ENCODE measurements at places on chromosomes 12 and 14. TPM values are rescaled to one million over a fixed set of nuclear protein-coding genes. Genes with fewer than 3 reads are reported as not detected.

Gene FAIM2
- polyA plus RNA-seq: 37.4 TPM

Gene FGF6
- polyA plus RNA-seq: not detected

Gene RHOJ
- 9.6 TPM for polyA plus RNA-seq

Gene C12orf54
- not detected for polyA plus RNA-seq

Gene JDP2
- 39.2 TPM for polyA plus RNA-seq

Gene PGF
- 4.3 TPM for polyA plus RNA-seq

Gene C12orf50
- not detected for polyA plus RNA-seq

Gene CDKN3
- polyA plus RNA-seq: 10.4 TPM

Gene POLR3B
- 3.4 TPM for polyA plus RNA-seq

Gene KCNA5
- polyA plus RNA-seq: 77.6 TPM

Gene TAC3
- polyA plus RNA-seq: not detected

Gene STAC3
- polyA plus RNA-seq: 1.2 TPM

- peak; percentile 75 for DNase-seq
Measured at GRCh38 chr12:113070117-113070906, 13.8 kb downstream of the DTX1 start.

GRCh38 chr12:123264642-123265041, 7.0 kb downstream of the CDK2AP1 start:
- no peak for DNase-seq

GRCh38 chr14:34785223-34786006, 71.0 kb upstream of the CFL2 start:
- no peak for DNase-seq

- no peak for DNase-seq
Measured at GRCh38 chr14:64026600-64026999, 173.8 kb downstream of the SYNE2 start.

DNA sequence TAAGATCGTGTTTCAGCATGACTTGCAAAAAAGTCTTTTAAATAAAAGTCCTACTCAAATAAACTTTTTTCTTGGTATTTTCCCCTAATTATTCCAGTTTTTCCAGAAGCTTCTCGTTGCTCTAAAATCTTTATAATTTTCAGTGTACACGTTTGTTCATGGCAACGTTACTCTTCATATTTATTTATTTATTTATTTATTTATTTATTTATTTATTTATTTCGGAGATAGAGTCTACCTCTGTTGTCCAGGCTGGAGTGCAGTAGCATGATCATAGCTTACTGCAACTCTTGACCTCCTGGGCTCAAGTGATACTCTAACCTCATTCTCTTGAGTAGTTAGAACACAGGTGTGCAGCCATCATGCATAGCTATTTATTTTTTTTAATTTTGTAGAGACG, 438.3 kb upstream of the MDGA2 start:
- no peak for DNase-seq

GRCh38 chr12:100793182-100793581, 1.4 kb upstream of the ANO4 start:
- no peak for DNase-seq

GRCh38 chr12:104750061-104750460, 208.0 kb downstream of the SLC41A2 start:
- DNase-seq: no peak

DNA sequence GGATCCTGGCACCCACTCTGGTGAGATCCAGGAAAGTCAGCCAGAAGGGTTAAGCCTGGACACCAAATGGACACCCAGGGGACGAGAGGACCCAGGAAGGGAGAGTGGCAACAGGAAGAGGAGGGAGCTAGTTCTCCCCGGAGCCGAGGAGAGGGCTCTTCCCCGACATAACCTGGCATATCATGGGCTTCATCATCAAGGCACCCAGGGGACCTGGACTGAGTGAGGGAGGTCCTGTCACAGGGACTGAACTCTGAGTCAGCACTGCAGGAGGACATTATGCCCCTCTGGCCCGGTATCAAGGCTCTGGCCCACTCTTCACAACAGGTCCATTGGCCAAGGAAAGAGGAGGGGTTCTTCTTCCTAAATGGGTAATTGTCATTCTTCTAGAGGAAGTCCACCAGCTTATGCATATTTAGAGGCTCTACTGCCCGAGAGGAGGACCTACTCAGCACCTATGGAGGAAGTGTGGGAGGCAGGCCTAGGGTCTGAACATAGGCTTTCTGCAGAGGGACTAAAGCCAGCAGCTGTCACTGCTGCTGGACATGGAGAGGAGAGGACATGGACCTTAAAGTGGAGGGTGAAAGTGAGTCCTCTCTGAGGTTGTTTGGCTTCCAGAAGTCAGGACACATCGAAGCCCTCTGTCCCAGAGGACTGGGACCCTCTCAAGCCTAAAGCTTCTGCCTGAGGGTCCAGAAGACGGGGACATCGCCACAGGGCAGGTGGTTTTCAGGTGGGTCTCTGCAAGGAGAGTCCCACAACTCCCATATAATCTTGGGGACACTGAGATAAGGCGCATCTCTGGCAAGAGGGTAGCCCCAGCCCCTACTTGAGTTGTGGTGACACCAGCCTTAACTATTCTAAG, 18.6 kb downstream of the ISCA2 start:
- DNase-seq: no peak

DNA sequence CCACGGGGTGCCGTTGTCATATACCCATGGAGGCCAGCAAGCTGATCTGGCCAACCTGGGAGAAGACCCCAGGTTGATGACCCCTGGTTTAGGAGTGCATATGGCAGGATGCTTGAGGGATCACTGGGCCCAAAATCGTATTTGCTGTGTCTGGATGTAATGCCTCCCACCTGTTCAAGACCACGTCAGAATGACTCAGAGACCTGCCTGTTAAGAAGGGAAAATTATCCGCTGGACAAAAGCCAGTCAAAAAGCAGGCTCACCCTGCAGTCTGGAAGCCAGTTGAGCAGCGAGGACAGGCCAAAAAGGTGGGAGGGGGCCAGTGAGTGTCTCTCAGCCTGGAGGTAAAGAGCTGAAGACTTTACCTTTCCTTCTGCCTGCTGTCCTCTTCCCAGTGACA, 449.2 kb downstream of the DPF3 start:
- no peak for DNase-seq

DNA sequence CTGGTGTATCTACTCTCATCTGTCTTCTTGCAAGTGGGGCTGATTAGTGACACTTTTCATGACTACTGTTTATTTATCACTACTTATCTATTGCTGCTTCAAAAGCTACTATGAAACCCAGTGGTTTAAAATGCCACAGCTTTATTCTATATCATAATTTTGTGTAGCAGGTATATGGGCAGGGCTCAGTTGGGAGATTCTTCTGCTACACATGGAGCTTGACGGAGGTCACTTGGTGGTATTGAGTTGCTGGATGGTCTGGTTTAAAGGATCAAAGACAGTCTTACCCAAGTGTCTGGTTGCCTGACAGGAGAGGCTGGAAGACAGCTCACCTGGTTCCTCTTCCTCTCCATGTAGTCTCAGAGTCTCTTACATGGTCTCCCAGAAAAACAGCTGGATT, 222.7 kb downstream of the TMEM132D start:
- DNase-seq: no peak

- DNase-seq: no peak
Measured at GRCh38 chr12:49201595-49202295, 12.9 kb upstream of the TUBA1A start.

DNA sequence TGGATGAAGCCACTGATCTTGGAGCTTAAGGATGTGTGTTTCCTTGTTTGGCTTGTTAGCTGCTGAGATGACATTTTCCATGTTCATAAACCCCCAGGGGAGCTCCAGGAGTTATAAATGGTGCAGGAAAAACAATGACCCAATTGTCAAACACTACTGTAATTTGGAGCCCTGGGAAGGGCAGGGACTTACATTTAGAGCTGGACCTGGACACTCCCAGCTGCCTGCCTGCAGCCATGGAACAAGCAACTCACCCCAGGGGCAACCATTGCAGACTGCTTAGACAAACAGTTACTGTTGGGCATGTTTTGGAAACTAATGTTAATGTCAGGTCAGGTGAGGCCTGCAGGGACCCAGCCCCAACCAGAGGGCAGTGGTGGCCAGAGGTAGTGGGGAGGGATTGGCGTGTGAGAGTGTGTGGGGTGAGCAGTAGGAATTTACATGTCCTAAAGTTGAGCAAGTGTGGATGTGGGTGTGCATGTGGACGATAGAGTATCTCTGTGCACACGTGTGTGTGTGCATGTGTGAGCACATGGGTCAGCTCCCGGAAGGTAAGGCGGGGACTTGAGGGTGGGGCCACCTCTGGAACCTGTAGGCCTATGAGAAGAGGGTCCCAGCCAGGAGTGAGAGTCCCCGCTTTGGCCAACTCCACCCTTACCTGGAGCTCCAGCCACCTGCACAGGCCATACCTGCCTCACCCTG, 86.4 kb upstream of the NOS1 start:
- DNase-seq: no peak

DNA sequence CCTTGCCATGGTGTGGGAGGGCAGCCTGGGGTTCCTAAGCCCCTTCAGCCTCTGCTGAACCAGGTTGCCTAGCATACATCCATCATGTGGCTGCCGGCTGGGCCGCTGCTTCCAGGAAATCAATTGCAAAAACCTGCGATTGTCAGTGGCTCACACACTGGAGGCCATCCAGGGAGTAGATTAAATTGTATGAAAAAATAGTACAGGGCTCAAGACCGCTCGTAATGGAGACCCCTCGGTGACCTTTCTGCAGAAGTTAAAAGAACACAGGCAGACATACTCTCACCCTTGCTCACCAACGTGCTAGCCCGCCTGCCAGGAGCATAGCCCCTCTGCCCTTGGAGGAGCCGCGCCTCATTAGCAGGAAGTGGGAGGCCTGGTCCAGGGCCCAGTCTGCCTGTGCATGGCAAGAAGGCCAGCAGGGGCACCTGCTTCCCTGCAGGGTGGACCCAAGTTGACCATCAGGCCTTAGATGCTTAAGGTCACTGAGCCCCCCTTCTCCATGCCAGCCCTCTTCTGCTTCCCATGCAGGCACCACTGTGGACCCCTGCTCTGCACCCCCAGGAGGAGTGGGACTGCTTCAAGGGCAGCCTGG, 31.4 kb upstream of the CIPC start:
- no peak for DNase-seq

DNA sequence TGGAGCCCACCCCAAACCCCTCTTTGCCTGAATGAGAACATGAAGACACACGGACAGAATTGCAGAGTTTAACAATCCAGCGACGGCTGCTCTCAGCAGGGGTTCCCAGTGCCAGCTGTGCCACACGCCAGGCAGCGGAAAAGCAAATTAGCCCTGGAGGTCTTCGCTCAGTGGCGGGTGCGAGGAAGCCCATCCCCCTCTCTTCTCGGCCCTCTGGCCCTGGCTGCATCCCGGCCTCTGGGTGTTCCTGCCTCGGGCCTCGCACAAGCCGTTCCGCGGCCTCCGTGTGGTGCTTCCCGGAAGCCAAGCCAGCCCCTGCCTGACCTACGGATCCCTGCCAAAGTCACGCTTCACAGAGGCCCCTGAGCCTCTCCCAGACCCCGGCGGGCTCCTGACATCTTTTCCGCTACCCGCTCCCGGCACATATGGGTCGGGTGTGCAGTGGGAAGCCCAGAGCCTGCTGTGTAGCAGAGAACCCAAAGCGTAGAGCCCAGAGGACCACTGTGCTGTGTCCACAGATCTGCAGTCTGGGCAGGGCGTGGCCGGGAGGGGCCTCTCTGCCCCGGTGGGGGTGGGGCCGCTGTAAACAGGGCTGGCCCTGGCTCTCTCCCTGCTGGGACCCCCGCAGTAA, 70.7 kb upstream of the GALNT9 start:
- peak; percentile 33 for DNase-seq

GRCh38 chr14:56224229-56224628, 106.0 kb downstream of the PELI2 start:
- no peak for DNase-seq

GRCh38 chr12:15173142-15173541, 48.1 kb downstream of the RERG start:
- DNase-seq: no peak

DNA sequence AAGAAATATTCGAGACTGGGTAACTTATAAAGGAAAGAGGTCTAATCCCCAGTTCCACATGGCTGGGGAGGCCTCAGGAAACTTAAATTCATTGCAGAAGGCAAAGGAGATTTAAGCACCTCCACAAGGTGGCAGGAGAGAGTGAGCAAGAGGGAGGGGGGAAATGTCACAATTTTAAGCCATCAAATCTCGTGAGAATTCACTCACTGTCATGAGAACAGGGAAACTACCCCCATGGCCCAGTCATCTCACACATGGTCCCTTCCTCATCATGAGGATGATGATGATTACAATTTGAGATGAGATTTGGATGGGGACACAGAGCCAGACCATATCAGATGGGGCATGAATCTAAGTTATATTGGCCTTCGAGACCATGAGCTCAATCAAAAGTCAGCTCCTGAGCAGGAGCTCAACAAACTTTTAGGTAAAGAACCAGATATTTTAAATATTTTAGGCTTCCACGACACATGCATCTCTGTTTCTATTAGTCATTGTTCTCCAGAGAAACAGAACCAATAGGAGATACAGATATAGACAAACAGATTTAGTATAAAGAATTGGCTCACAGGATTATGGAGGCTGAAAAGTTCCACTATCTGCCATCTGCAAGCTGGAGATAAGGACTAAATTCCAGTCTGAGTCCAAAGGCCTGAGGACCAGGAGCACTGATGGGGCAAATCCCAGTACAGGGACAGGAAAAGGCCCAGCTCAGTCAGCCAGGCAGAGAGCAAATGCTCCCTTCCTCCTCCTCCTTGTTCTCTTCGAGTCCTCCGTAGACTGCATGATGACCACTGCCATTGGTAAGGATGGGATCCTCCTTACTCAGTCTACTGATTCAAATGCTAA, 24.9 kb downstream of the DGLUCY start:
- DNase-seq: no peak

DNA sequence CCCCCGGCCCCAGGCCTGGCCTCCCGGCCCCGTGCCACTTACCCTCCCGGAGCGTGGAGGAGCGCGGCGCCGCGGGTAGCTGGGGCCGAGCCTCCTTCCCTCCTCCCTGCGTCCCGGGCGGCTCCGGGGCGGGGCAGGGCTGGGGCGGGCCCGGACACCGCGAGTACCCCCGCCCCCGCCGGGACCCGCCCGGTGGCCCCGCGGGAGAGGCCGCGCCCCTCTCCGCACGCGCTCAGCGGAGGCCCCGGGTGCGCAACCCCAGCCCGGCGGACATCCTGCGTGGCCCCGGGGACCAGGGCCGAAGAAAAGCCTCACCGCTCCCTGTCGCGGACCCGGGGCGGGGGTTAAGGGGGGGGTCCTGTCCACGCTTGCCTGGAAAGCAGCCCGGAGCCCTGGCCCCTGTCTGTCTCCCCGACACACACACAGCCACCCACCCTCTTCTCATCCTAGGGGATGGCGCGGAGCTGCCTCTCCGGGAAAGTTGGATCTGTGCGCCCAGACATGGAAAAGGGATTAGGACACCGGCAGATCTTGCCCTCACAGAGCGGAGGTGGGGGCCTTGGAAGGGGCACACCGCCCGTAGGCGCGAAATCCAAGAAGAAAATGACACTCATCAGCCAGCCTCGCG, at the start of gene SYNE3:
Gene SYNE3 (minus strand): TSS at position 97 of the 628 bp plus-strand sequence. CDS start 40,829 bp downstream, outside the sequence.
- peak; percentile 83 for DNase-seq

GRCh38 chr14:58362798-58363412, 32.8 kb upstream of the TOMM20L start:
- DNase-seq: no peak

DNA sequence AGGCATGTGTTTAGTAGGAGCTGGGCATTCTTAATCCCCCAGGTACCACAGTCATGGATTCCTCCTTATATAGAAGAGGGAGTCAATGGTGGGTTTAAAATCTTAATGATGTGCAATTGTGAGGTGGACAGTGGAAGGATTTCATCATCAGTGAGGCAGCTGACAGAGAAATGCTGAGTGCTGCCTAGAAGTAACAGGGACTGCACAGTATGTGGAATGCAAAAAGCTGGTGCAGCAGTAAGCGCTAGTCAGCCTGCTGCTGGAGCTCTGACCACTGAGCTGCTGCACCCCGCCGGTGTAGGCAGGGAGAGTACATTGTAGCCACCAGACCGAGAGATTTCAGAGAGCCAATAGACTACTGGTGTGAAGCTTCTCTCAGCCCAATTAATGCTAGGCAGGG, 80.5 kb upstream of the DACT1 start:
- no peak for DNase-seq

Measured in right cardiac atrium (tissue), 5 donors.